ENCODE measurements at places on chromosomes 1 and 21. TPM values are rescaled to one million over a fixed set of nuclear protein-coding genes. Genes with fewer than 3 reads are reported as not detected.

PSMD4 gene
- 140 TPM for total RNA-seq

TMEM125 gene
- 30.1 TPM for total RNA-seq

RAB3B gene
- total RNA-seq: not detected

KRTAP21-2 gene
- not detected for total RNA-seq

DNA sequence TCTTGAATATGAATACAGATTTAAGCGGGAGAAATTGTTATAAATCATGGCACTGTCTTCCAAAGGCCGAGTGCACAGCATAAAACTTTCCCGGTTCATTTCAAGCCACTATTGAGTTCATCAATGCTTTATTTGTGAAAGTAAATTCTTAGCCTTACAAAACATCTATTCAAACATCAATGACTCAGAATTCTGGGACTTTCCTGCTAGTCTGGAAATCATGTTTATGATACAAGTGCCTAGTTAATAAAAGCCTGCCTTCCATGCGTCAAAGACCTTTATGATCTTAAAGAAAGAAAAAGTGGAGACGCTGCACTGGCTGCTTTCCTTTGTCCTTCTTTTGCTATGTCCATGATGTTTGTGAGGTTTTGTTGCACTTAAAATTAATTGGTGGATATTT lies 137.7 kb downstream of the SETD4 start:
- DNase-seq: no peak

DNA sequence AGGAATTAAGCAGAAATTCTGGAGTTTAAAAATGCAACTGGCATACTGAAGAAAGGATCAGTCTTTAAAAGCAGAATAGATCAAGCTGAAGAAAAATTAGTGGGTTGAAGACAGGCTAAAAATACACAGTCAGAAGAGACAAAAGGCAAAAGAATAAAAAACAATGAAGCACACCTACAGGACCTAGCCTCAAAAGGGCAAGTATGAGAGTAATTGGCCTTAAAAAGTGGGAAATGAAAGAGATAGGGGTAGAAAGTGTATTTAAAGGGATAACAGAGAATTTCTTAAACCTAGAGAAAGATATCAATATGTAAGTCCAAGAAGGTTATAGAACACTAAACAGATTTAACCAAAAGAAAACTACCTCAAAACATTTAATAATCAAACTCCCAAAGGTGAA lies 152.4 kb downstream of the GPATCH2 start:
- no peak for DNase-seq

GRCh38 chr1:219265026-219265515 lies 91.4 kb downstream of the LYPLAL1 start:
- DNase-seq: no peak

- DNase-seq: no peak
These were observed 22.5 kb downstream of the ERRFI1 start for GRCh38 chr1:8003438-8004112.

GRCh38 chr1:235025422-235025984 lies 103.1 kb downstream of the TOMM20 start:
- no peak for DNase-seq

DNA sequence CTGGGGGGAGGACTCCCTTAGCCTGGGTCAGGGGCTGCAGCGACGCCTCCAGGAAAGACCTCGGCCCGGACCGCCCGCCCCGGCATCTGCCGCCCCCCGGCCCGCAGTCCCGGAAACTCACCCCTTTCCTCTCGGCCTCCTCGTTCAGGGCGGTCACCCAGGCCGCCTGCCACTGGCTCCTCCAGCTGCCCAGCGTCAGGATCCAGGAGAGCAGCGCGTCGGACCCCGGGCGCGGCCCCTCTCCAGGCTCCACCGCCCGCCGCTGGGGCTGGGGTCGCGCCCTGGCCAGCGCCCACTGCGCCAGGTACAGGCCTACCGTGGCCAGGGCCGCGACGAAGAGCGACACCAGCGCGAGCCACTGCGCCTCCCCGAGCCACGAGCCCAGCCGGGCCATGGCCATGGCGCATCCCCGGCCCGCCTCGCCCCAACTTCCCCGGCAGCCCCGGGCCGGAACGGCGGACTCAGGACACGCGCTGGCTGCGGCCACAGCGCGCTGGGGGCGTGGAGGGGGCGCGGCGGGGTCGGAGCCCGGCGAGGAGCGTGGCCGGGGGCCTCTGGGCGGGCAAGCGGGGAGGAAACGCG lies 478 bp downstream of the C2CD2 start:
- DNase-seq: no peak

GRCh38 chr1:16984717-16985116 lies 4.3 kb upstream of the MFAP2 start:
- DNase-seq: peak; percentile 63

Measured in breast epithelium (tissue), 4 donors.